ENCODE measurements at places on chromosomes 11 and 22.

GRCh38 chr11:15011776-15012345, 39.7 kb upstream of the CALCA start:
- no peak for DNase-seq

DNA sequence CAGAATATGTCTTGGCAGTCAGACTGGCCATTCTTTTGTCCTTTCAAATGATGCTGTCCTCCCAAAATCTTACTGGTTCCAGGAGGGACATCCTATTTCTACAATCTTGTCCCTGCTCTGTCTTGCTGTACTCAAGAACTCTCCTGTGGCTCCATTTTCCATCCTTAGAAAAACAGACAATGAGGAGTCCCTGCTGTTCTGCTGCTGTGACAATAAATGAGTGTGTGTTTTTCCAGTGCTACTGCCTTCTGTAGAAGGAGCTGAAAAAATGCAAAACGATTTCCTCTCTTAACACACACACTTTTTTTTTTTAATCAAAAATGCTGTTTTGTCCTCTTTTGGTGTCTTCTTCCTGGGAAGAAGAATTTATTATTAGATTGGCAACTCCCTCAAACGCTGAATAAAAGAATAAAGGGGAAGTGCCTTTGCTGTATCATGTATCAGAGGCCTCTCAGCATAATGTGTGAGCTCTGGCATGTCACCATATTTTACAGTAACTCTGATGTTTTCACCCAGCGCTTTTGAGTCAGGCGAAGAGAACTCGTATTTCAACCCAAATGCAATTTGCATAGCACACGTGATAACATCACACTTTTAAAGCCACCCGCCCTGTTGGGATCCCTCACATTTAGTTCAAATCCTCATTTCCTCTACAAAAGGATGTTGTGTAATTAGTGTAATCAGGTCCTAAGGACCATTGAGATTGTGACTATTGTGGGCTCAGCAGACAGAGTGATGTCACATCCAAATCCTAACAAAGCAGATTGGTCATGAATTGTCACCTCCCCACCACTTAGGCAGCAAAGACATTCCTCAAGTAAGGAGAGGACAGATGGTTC, 496.0 kb upstream of the LARGE1 start:
- no peak for DNase-seq

DNA sequence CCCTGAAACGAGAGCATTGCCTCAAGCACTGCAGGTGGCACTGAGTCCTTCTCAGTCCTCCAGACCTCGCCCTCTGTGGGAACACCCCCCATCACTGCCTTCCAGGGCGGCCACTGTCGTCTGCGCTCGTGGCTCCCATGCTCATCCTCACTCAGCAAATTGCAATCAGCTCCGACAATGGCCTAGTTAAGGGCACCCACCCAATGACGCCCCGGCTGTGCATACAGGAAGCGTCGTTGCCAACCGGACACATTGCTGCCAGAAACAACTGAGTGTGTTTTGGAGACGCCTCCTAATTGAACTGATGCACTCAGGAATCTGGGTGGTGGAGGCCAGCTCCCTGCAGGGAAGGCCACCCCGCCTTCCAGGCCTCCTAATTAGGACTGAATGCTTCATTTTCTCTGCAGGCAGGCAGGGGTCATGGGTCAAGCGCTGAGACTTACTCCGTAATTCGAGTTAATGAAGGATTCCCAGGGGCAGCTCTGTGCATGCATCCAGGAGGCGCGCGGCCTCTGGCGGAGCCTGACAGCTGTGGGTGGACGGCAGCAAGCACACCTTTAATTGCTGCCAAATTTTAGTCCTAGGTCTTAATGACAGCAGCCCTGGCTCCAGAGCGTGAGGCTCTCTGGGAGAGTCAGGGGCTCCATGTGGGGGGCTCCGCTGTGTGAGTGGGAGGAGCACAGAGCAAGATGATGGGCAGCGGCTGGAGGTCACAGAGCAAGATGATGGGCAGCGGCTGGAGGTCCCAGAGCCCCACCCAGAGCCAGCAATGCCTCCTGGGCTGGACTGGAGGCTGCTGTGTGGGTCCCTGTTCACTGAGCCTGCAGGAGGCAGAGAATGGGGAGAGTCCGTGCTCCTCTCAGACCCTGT, 199.0 kb downstream of the BRD1 start:
- no peak for DNase-seq

GRCh38 chr22:25837288-25837900, 95.4 kb downstream of the MYO18B start:
- DNase-seq, result no peak

DNA sequence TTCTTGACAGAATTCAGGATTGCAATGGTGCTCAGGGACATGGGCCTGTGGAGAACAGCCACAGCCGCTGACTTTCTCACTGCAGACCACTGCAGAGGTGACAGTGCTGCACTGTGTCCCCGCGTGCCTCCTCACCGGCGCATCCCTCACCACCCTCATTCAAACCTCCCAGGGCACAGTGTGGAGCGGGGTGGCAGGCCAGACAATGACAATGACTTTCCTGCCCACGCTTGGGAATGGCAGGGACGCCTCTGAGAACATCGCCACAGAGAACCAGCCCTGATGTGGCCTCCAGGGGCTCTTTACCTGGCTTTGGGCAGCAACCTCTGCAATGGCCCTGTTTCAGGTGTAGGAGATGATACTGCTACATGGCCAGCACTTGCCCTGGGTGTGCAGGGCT, 65.7 kb downstream of the NCAPD3 start:
- DNase-seq, result no peak

- DNase-seq, result no peak
Measured at GRCh38 chr22:21927174-21927823, 25.3 kb downstream of the PPM1F start.

DNA sequence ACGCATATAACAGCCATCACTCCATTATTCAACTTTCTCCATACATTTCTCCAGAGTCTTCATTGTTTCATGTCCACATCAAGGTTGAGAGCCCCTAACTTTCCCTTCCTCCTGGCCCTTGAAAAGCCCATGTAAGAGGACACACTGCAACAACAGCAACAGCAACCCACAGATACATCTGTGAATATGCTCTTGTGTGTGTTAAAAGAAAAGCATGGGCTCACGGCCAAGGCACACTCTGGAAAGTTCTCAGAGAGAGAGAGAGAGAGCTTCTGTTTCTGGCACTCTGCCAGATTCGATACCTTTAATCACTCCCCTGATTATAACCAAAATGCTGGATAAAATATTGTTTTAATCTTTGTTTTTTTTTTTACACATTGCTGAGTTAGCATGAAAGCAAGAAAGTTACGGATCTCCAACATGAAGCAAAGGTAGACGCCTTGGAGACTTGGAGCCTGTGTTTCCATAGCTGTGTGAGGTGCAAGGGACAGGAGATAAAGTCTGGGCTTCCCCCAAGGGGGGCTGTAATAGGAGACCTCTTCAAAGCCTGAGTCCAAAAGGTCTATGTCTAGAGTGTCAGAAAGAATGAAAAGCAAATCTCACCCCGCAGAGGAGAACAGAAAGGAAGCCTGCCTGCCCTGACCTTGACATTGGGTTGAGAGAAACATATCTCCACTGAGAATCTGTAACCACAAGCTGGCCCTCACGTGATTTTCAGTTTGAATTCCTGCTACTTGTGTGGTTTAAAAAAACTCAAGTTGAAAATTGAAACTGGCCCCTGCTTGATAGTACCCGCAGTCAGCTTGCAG, 33.7 kb upstream of the MPPED1 start:
- DNase-seq, result no peak

- DNase-seq, result no peak
Measured at GRCh38 chr22:31937341-31937740, 7.0 kb upstream of the YWHAH start.

GRCh38 chr11:81301166-81301830, 1432.4 kb downstream of the FAM181B start:
- DNase-seq, result no peak

DNA sequence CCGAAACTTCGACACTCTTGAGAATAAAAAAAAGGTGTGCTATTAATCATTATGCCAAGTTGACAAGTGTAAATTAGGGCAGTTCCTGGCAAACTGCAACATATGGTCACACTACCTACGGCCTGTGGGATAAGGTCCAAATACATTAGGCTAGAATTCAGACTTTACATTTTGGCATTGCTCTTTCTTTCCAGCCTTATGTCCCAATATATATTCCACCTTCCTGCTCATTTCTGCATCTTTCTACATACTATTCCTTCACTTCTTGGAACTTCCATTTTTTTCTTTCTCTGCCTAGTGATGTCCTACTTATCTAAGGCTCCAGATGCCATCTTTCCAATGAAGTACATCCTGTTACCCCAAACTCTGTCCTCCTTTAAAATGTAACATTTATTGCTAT, 577.2 kb downstream of the LRRC4C start:
- DNase-seq, result no peak

DNA sequence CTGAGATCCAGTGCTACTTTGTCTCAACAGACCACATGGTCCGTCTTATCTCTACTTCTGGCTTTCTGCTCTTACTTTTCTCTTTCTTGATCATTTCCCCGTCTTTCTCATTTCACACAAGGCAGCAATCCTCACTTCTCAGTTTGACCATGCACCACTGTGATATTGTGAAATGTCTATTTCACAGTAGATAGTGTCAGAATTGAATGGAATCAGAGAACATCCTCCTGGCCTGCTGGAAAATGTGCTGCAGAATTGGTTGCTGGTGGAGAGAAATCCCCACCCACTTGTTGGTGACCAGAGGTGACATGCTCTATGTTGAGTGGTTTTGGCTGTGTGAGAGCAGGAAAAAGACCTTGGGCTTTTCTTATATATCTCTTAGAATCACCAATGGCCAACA, 57.8 kb upstream of the RCN1 start:
- DNase-seq, result no peak

DNA sequence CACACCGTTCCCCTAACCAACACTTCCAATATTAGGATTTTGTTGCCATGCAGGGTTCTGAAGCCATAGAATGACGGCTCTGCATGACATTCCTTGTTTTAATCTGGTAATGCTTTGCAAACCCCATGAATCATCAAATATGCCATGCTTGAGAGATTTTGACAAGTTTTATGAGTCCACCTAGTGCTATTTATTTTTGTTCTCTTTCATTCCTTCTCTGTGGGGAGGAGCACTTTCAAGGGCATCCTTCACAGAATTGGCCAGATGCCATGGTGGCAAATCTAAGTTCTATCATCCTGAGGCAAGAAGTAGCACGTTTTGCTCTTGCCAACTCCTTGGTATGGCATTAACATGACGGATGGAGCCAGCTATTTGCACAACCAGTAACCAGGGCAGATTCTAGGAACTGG, 268.4 kb downstream of the FAM76B start:
- no peak for DNase-seq

DNA sequence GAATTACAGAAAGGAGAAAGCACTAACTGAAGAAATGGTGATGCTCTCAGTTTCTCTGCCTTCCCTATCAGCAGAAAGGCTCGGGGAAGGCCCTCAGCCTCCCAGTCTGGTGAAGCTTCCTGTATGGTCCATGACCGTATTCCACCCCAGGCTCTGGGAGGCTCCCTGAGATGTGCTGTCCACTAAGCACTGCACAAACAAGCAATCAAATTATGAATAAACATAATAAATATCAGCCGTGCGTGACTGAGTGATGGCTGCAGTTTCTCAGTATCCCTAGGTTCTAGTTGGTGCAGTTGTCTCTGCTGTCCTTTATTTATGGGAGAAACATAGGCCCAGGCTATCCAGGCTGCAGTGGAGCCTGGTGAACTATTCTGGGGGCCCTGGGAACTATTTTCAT, 3.6 kb downstream of the SMDT1 start:
- DNase-seq, result no peak

DNA sequence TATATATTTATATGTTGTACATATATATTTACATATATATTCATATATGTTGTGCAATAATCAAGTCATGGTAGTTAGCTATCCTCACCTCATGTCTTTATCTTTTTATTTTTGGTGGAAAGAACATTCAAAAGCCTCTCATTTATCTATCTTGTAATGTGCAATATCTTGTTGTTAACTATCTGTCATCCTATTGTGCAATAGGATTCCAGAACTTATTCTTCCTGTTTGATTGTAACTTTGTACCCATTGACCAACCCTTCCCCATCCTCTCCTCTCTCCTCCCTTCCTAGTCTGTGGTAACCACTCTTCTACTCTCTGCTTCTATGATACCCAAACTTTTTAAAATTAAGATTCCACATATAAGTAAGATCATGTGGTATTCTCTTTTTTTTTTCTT, 115.6 kb upstream of the PDGFD start:
- DNase-seq, result no peak

DNA sequence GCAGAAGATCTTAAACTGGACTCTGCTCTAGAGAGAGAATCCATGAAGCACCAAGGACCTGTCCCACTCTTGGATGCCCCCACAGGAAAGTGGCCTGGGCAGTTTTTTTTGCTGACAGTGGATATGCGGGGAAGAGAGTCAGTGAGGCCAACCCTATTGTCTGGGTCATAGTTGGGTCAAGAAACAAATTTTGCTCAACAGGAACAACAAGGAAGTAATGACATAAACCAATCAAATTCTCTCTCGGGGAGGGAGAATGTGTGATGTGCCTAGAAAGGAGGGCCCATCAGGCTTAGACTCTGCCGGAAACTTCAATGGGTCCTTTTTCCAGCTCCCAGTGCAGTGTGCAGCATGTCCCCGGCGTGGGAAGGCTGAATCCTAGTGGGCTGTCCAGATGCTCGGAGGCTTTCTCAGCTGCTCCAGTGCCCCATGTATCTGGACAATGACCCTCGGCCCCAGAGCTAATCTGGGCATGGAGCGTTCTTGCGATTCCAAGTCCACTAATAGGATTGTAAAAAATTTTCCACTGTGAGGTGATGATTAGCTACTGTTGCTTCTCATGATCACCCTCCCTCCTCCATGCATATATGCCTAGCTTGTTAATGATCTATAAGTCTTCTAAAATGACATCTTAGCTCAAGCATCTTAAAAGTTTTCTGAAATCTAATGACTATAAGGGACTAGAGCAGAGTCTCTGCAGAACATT, 101.0 kb downstream of the SNX19 start:
- no peak for DNase-seq

- no peak for DNase-seq
Measured at GRCh38 chr22:24216541-24217209, 28.2 kb downstream of the GGT5 start.

DNA sequence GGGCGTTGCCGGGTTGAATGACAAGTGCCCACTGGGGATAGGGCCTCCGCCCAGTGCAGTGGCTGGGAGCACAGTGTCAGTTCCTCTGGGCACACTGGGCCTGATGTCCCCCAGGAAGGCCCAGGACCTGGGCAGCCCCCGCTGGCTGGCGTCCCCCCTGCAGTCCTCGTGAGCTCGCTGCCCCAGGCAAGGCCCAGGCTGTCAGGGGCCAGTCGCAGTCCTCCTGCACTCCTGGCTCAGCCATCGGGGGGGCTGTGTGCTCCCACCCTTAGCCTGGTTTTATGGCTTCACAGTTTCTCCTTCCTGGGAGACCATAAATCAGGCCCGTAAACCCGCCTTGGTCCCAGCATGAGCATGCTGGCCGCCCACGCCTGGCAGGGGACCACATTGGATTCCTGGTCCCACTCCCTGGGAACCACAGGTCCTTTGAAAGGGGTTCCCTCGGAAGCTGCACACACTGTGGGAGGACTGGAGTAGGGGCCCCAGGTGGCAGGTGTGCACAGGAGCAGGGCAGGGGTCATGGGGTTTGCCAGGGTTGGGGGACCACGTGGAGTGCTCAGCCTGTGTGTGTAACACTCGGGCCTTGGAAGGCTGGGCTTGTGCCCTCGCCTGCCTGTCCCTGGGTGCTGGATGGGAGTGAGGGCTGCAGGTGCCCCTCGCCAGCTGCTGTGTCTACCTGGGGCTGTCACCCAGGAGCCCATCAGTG, 113.6 kb downstream of the KCNQ1OT1 start:
- DNase-seq, result no peak
